ENCODE measurements at places on chromosomes 3 and 15.

DNA sequence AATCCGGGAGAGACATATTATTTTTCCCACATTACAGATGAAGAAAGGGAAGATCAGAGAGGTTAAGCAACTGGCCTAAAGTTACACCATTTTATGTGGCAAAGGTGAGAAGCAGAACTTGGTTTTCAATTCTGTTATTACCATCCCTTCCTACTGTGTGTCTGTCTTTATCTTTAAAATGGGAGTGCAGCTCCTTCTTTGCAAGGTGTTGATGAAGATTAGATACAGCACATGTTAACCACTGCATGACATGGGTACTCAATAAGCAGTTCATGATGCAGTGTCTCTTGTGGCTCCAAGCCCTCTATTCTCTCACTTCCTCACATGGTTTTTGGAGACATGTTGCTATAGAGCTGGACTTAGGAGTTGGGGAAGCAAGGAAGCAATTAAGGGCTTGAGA, 23.1 kb upstream of the TBC1D21 start:
- no peak for DNase-seq

GRCh38 chr15:36275656-36276055, 303.8 kb upstream of the CDIN1 start:
- DNase-seq, result no peak

GRCh38 chr3:66297900-66298299, 77.1 kb downstream of the SLC25A26 start:
- DNase-seq, result no peak

- no peak for DNase-seq
Observed at GRCh38 chr15:47397655-47398054, 319.6 kb upstream of the SEMA6D start.

DNA sequence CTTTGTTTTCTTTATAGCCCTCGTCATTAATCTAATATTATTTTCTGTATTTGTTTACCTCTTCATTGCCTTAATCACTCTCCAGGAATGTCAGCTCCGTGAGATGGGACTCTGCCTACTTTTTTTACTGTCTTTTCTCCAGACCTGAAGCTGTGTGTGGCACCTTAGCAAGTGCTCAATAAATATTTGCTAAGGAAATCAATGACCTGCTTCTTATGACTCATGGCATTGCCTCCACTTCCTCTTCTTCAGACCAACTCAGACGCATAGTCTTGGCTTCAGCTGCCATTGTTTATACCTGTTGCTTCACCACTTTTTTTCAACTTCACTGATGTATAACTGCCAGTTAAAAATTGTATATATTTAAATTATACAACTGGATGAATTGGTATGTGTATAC, 218.5 kb upstream of the CMC1 start:
- no peak for DNase-seq
